ENCODE measurements at places on chromosomes 3 and 15.

DNA sequence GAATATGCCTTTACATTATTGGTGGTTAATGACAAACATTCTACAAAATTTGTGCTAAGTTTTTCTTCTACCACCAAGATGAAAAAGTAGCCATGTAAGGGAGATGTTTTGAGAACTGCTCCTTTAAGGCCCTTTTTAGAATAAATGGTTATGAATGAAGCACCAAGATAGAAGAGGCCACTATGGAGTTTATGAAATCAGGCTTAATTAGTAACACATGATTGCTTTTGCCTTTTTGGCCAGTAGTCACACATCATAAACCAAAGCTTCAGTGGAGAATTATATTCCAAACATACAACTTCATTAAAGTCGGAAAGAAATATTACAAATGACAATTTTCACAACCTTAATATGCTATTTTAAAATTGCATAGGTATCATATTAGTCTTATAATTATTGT, 331.7 kb downstream of the RBMS3 start:
- DNase-seq: no peak

DNA sequence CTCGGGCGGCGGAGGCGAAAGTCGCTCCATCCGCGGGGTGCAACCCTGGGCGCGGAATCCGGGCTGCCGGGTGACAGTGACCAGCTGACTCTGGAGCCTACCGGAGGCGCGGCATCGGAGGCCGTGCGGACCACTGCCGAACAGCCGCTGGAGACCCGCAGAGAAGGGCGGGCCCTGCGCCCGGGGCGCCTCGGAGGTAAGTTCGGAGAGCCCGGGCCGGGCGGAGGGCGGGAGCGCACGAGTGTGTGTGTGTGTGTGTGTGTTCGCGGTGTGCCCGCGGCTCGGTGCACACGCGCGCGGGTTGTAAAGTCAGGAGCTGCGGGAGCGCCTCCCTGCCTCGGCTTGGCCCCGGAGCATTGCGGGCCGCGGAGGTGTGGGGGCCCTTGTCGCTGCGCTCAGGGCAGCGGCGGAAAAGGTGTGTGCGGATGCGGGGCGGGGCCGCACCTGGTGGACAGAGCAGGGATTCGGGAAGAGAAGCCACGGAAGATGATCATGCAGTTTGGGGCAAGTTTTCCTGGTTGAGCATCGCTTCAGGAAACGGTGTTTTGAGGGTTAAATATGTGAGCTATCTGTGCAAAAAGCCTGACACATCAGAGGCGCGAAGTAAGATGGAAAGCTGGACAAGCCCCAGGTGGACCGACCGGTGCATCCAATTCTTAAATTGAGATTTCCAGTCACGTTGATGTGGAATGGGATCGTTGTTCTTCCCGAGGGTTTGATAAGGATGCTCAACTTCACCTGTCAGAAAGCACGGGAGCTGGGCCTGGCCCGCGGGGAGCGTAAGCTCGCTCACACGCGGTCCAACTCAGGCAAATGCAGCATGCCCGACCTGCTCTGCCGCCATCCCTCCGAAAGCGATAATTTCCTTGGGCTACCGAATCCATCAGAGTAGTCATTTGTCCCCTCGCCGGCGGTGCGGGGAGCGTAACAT, 474 bp downstream of the MINAR1 start:
- no peak for DNase-seq

DNA sequence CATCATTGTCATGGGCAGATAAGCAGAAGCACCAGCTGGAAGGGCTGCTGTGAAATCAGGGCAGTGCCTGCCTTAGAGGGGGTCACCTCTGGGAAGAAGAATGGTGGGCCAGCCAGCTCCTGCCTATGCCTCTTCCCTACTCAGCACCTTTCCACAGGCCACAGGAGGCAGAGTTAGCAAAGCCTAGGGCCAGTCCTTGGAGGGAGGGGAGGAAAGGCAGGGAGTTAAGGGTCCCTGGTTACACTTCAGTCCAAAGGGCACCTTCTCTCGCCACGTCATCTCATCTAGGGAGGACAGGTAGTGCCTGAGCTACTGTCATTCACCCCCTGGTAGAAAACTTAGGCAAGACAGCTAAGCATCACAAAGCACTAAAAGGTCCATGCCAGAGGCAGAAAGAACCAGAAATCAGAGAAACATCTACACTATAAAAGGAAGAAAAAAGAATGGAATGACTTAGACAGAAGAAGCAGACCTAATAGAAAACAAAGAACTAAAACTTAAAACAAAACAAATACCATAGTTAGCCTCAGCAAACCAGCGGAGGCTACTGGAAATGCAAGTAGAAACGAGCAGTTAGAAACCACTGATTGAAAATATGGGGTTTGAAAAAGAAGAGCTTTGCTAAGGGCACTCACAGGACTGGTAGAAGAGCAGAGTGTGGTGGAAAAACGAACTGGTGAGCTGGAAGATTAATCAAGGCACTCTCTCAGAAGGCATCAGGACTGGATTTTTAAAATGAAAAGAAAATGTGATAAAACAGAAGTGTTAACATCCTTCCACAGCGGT, 84.2 kb downstream of the OSBPL10 start:
- no peak for DNase-seq

GRCh38 chr3:63278171-63279004, at the start of gene SYNPR:
SYNPR (plus strand) TSS chr3:63278308.
- DNase-seq: peak; percentile 40

GRCh38 chr3:179716811-179717210, 64.0 kb downstream of the USP13 start:
- DNase-seq: no peak

GRCh38 chr3:87207460-87207859, 19.6 kb upstream of the CHMP2B start:
- DNase-seq: no peak

- DNase-seq: no peak
Measured at GRCh38 chr3:37198996-37199395, 24.6 kb upstream of the LRRFIP2 start.

GRCh38 chr3:141427764-141428163, 59.1 kb upstream of the RASA2 start:
- DNase-seq: no peak

GRCh38 chr15:60751985-60752952, 273.3 kb upstream of the ICE2 start:
- DNase-seq: no peak

- DNase-seq: no peak
Measured at GRCh38 chr3:45807681-45808540, 11.6 kb upstream of the SLC6A20 start.

DNA sequence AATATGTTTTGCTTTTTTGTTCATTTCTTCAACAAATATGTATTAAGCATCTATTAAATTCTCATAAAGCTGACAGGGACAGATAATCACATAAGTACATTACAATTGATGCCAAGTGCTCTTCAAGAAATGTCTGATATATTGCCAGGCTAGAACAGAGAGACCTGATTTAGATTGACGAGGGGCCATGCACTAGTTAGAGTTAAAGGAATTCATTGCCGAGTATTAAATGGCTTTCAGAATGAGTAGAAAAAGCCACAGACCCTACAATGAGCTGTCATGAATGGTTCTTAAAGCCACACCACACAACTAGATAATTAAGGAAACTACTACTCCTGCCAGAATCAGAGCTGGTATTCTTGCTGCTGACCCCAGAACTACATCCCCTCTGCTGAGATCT, 250.2 kb upstream of the MME start:
- DNase-seq: no peak

- no peak for DNase-seq
Measured at GRCh38 chr3:150680562-150680961, 23.2 kb downstream of the ERICH6 start.

DNA sequence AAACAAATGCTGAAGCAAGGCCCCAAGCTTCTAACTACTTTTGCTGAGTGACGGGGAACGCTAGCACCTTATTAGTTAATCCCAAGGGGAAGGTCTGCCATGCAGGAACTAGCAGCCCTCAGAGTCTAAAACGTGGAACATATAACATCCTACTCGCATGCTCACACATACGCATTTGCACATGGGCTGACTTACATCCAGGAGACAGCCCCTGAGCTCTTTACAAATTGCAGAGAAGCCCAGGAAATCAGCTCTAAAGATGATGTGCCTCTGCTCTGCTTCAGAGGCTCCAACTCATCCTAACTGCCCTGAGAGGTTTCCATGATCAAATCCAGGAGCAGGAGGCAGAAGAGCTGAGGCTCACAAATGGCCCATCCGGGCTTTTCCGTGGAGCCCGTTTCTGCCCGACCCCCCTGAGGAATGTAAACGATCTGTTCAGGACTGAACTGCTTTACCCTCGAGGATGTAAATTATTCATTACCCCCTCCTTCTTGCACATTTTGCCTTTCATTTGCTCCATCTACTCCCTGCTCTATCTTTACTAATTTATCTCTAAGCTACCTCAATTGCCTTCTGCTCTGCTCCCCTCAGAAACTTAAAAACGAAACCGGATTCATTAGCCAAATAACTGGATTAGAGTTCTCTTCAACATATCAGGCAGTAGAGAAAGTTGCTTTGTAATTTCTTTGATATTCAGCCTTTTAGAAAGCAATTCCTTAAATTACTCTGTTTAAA, 141.9 kb upstream of the CCDC54 start:
- no peak for DNase-seq

GRCh38 chr3:183449791-183450190, 21.4 kb upstream of the MCF2L2 start:
- no peak for DNase-seq

DNA sequence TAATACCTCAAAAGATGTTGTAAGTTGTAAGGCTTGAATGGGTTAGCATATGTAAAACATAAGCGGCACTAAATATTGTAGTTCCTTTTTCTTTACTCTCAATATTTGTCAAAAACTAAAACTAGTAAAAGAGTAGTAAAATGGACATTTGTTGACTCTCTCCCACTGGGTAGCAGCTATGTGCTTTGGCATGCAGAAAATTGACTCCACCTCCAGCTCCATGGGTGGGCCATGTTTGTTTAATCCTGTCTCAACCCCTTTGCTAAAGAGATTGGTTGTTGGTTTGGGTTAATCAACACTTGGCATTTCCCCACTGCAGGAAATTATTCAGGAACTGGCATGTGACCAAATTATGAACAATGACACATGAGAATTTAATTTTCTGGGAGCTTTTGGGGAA, 114.8 kb downstream of the EOMES start:
- DNase-seq: peak; percentile 25

- DNase-seq: no peak
Measured at GRCh38 chr3:134881305-134881704, 86.2 kb downstream of the EPHB1 start.

DNA sequence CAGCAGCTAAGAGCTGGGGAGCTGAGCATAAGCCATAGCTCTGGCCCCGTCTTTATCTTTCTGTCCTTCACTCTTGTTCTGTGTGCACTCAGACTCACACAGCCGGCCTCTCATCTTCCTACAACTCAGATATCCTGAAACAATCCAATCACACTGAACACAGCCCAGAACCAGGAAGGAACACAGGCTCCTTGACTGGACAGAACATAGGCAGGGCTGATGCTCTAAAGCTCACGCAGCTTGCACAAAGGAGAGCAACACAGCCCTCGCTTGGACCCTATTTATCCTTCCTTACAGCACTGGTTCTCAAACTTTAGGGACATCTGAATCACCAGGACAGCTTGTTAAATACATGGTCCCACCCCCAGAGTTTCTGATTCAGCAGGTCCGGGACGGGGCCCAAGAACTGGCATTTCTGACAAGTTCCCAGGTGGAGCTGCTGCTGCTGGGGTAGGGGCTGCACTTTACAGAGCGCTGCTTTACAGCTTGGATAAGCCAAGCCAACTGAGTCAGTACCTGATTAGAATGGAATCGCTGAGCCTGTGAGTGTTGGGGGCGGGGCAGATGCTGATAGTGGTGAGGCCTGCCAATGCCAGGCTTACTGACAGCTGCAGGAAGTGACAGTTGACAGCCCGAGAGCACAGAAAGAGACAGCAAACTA, 65.1 kb downstream of the MRPL46 start:
- no peak for DNase-seq

DNA sequence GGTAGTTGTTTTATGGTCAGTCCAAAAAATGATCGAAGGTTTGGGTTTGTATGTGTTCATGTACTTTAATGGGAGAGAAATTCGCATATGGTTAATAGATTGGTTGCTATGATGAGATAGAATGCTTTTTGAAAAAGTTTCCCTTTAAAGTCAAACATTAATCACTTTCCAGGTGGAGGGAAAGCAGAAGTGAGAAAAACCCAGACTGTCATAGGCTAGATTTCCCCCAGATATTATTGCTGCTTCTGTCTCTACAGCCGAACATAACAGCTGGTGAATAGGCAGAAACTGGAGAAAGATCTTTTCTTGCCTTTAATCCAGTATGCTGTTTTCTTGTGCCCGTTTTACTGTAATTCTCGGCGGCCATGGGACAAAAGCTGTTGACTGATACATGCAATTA, 287.6 kb downstream of the SOX2 start:
- no peak for DNase-seq

DNA sequence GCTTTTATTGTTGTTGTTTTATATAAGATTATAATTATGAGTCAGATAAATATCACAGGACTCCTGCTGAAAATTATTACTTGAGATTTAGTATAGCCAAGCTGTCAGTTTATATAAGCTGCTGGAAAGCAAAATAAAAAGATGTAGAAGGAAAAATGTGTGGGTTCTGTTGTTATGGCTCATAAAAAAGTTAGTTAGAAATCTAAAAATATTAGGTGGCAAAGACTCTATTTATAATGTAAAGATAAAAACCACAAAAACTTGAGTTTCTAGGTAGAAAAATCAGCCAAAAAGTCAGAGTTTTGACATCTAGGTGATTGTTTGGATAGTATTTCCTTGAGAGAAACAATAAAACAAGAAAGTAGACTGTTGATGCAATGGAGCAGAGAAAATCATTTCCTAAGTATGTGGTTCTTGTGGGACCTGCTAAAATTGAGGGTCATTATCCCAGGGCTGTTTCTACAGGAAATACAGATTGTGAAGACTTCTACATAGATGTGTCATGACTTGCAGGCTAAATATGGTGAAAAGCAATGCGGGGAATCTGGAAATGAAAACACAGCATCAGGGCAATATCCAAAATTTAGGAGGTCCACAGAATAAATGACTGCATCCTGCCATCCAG, 1109.6 kb upstream of the CADM2 start:
- DNase-seq: no peak
